ENCODE measurements at places on chromosomes 3 and 15.

DNA sequence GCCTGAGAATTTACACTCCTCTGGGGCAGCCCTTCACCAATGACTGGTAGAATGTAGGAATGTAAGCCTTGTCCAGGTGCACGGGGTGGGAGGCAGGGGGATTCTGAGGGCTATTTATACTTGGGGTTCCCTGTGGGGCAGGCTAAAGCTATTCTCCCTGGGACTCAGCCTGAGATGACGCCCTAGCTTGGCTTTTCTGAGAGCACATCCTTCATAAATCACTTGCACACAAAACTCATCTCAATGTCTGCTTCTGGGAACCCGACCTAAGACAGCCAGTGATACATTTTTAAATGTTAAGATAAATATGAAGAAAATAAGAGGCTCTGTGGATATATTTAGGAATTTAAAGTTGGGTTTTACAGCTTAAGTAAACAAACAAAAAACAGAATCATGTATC, 16.6 kb downstream of the TMEM158 start:
- no peak for DNase-seq

DNA sequence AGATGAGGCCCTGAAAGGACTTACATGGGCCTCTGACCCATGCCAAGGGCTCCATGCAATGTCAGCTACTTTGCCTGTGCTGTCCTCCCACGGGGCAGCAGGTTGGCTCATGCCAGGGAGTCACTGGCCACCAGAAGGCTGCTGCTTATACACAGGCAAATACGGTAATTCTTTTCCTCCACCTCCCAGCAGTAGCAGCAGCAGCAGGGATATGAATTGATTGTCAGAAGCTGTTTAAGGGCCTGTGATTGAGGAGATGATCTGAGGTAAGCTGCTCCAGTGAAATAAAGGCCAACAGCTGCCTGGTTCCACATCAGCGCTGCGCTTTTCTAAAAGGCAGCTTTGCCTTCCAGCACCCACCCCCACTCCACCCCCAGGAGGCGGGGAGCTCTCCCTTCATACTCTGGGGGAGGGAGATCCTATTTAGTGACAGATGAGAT, 250.5 kb downstream of the SHQ1 start:
- no peak for DNase-seq

DNA sequence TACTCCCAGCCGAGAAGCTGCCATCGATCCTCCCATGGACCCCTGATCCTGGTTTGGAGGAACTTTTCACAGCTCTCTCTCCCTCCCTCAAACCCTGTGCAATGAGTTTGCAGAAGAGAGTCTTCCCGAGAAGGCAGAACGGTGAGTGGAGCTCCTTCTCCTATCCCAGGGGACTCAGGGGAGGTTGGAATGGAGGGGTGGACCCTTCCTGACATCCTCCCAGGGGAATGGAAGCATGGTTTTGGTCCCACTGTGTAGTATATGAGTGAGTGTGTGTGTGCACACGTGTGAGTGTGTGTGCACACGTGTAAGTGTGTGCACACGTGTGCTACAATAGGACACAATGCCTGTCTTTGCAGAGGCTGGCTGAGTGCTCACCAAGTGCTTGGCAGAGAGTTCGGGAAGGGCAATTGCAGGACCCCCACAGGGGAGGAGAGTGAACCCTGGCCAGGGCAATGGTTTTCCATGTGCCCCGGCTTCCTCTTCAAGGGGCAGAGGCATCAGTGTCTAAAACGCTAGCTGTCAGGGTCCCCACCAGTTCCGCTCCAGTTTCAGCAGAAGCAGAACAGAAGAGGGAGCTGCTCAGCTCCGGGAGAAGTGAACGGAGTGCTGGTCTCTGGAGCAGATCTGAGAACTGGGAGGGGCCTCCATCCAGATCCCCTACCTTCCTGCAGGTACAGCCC, 13.8 kb upstream of the IL16 start:
- no peak for DNase-seq

DNA sequence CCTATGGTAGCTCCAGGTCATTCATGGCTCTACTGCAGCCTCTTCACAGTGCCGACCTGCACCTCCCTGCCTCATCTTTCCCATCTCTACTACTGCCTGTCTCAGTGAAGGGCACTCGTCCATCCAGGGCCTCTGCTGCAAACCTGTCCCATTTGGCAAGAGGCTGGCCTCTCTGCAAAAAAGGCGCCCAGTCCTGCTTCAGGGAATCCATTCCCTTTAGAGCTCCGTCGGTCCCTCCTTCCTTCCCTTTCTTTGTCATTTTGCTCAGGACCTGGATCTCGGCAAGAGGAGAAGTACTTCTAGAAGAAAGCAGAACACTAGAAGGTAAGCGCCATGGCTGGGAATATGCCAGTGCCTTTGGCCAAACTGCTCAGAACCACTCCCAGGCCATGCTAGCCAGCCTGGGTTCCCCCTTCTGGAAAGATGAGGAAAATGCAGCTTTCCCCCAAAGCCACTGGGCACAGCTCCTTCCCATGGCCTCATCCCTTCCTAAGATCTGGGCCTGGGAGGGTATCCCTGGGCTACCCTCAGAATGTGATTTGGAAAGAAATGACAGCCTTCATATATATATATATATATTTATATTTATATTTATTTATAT, 6.4 kb upstream of the ISL2 start:
- no peak for DNase-seq

GRCh38 chr3:195110647-195111318, 160.2 kb downstream of the XXYLT1 start:
- DNase-seq, result no peak
